ENCODE measurements at places on chromosomes 6 and 20.

DNA sequence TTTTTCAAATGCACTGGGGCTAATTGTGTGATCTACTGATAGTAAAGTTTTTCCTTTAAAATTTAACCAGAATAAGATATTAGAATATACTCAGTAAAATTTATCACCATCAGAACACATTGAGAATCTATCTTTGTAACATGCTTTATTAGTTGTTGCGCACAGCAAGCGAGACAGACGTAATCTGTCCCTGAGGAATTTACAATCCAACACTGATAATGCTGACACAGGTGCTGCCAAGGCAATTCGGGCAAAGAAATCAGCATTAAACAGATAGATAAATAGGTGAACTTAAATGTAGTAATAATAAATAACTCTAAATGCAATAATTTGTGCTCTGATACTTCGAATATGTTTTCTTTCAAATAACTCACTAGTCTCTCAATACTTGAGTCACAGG is 607.2 kb downstream of the HTR1B start:
- DNase-seq: no peak

GRCh38 chr6:153435787-153436186 is 304.7 kb upstream of the RGS17 start:
- no peak for DNase-seq

DNA sequence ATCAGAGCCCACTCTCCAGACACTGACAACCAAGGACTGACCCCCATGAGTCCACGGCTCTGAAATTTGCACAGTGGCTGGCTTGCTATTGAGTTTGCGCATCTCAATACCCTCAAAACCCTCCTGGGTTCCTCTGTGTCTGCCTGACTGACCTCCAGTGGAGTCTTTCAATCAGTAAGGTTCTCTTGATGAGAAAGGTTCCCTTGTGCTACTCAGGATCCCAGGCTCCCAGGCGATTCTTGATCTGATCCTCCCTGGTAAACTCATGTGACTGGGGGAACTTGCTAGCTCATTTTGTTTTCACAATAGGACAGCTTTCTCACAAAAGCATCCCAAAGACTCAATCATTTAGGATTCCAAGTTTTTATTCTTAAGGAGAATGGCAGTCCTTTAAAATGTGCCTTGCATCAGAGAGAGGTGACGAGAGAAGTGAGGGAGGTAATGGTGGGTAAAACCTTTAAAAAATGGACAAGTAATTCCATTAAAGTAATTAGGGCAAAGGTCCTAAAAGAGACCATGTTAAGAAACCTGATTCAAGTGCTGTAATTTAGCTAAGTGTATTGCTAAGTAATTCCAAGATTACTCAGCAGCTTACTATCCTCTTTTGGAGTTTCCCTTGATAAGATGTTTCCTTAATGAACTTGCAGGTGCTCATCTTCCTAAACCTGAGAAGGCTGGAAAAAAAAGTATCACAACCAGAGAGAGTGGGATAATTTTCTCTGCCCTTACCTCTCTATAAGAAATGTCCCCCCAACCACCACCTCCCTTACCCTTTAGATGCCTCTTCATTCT is 304.7 kb upstream of the SGK1 start:
- no peak for DNase-seq

- no peak for DNase-seq
Measured at GRCh38 chr6:38784506-38785235, 69.6 kb downstream of the DNAH8 start.

DNA sequence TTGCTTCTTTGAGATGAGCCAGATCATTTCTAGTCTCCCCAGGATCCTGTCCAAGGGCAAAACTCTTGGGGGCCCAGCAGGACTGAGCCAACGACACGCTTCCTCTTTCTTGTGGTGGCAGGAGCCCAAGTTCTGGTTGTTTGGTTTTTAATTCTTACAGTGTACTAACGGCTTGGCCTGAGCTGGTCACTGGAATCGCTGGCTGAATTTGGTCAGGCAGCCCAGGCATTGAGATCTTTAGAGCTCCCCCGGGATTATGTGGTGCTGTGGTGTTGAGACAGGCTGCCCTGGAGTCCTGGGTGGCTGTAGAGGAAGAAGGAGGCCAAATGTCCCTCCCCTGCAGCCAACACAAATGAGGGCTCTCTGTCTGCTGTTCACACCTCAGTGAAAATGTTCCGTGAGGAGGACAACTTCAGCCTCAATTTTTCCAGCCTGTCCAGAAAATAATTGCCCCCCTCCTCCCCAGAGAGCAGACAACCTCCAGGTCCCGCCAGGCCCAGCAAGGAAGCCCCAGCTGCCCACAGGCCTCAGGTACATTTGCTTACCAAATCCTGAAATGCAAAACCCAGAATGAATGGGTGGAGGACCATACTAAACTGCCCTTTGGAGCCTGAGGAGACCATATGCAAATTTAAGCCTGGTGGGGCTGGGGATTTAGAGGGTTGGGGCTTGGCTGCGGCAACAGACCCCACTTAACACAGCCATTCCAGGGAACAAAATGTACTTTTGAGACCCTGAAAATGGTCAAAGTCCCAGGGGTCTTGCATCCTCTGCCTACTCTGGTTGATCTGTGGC is 23.6 kb downstream of the BNIP5 start:
- DNase-seq: no peak

DNA sequence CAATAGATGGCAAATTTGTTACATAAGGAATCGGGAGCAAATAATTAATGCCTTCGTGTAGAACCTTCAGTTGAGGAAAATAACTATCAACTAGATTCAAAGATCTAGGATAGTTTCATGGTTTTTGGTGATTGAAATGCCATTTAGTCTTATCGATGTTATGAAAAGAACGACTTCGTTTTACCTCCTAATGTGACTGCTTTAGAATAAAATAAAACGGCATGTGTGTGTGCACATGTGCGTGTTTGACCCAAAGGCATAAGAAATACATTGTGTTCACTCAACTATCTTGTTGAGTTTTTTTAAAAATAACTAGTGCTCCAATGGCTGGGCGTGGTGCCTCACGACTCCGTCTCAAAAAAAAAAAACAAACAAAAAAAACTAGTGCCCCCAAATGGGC is 37.6 kb downstream of the ZBTB2 start:
- DNase-seq: no peak

GRCh38 chr6:72624557-72625160 is 2.8 kb downstream of the KCNQ5 start:
- no peak for DNase-seq

GRCh38 chr20:19688031-19688806 is 69.8 kb upstream of the RIN2 start:
- no peak for DNase-seq

DNA sequence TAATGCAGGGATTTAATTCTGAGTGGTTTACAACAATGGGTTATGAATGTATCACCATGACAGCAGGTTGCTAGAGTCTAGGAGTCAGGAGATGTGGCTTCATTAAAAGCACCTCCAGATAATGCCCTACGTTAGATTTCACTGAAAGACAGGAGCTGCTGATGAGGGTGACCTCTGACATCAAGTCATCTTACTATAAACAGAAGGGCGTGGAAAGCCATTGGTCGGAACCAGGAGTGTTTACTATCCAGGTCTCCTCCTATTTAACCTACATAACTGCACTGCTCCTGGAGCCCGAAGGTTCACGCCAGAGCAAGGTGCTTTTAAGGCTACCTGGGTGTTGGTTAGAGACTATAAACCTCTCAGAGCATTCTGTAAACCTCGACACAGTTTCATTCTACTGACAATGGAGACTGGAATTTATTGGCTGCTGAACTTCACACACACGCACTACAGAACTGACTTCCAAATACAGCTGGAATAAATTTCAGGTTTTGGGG is 128.7 kb downstream of the EYA4 start:
- DNase-seq: no peak

DNA sequence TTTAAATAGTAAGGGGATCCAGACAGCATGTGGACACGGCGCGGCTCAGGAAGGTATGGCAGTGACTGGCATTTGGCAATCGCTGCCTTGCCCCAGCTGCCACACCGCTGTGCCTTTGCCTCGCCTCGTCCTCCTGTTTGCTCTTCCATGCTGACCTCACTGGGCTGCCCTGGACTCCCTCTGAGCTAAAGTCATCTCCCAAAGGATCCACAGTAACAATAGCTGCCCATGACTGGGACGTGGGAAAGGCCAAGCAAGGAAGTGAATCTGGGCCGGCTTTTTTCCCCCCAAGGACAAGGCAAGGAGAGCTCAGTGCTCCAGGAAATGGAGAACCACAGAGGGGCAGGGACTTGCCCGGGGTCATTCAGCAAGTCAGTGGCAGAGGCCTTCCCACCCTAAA is 48.1 kb downstream of the JPH2 start:
- DNase-seq: no peak

DNA sequence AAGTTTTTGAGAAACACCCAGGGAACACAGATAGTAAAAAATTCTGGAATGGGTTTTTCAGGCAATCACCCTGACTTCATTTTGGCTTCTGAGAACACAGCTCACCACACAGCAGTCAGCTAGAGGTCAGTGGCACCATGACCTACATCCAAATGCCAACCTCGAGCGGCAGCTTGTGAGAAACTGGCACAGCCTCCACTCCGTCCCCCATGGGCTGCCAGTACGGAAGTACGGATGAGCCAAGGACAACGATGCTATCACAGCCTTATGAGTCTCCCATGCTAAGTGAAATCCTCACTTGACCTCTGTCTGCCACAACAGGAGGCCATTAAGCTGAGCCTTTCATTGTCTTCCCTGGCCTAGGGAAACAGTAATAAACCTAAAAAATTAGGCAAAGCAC is 32.0 kb downstream of the KIF16B start:
- DNase-seq: no peak

- no peak for DNase-seq
Measured at GRCh38 chr20:25277941-25278521, 30.1 kb downstream of the PYGB start.

DNA sequence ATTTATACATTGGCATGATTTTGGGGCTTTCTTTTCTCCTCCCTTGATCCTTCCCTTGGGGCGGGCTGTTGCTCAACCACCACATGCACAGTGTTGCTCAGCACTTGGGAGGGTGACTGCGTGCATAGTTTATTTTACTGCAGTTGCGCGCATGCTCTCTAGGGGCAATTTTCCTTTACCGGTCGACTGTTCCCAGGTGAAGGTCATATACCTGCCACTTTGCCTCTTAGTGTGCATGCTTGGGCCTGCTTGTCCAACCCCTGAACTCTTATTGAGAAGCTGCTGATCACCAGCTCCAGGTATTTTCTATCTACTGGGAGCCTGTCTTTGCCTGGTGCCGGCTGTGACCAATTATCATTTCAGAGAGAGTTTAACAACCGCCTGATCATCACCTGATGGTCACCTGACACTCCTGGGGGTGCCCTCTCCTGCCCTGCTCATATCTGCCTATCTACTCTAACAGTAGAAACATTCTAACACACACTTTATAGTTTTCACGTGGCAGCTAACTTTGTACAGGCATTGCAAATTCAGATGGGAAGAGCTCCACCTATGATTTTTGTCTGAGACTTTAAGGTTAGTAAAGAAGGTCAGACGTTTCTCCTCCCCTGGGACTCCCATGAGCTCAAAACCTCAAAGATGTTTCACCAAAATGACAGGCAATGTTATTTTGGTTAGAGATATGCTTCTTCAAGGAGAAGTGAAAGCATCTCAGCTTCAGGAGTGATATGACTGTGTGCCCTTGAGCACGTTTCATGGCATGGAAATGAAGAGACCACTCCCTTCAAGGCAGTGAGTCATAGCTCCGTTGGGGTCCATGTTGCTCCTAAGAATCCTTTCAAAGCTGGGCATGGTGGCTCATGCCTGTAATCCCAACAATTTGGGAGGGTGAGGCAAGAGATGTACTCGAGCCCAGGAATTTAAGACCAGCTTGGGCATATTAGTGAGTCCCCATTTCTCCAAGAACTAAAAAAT is 227.5 kb upstream of the MYLIP start:
- no peak for DNase-seq

- DNase-seq: no peak
Measured at GRCh38 chr6:90424580-90424979, 127.9 kb upstream of the BACH2 start.

DNA sequence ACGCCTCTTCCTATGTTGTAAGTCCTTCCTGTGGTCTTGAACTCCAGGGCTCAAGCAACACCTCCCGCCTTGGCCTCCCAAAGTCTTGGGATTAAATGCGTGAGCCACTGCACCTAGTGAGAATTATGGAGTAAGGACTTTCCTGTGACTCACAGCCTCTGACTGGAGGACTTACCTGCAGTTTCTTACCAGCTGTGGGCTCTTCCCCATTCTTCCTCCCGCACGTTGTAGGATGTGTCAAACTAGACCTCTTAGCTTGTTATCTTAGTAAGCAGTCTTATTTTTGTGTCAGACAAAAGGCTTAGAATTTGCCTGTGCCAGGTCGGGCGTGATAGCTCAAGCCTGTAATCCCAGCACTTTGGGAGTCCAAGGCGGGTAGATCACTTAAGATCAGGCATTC is 30.9 kb downstream of the BAK1 start:
- no peak for DNase-seq

DNA sequence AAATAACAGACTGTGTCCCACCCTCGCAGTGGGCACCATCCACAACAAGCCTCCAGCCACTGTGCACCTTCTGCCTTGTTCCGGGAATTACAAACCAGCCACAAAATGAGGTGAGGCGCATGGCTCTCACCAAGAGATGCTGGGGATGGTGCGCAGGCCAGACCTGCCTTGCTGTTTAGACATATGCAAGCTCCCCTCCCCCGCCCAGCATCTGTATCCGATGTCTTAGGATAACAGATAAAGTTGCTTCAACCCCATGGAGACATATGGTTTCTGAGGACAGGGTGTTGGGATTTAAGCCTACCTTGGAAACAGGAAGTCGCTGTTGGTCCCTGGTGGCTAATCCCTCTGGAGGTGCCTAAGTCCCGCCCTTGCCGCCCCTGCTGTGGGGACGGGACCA is 50.4 kb upstream of the MPC1 start:
- no peak for DNase-seq

DNA sequence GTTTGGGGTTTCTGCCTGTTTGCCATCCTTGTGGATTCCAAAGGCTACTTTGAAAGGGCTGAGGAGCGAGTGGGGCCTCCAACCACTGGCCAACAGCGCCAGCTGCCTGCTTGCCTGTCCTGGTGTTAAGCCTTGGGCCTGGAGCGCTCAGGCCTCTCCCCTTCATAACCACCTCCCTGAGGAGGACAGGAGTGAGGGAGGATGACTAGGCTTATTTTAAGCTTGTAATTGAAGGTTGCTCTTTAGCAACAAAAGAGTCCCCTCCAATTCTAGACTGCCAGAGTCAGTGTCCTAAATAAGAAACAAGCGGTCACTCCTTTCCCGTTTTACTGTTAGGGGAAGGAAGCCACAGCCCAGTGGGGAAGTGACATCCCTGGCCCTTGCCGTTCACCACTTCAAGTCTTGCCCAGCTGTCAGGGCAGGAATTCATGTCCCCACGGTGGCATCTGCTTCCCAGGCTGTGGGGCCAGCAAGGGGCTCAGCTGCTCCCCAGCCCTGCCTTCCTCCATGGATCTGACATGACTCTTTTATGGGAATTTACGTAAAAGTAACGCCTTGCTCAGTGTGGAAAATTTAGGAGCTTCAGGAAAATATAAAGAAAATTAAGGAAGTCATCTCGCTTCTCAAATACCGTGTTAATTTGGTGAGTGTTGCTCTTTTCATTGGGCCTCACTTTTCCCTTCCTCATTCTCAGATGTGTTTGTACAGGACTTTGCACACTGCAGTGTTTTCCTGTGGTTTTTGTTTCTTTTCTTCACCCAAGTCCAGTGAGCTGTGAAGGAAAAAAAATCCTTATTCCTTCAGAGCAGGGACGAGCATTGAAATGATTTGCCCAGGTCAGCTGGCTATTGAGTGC is 57.8 kb downstream of the SSR1 start:
- DNase-seq: no peak

- no peak for DNase-seq
Measured at GRCh38 chr20:45893831-45894230, 2.7 kb downstream of the CTSA start.
